Islet precursor cell (in vitro differentiated cells): ENCODE measurements at places on chromosomes 6 and 20.
A peak's percentile ranks its signal among the peaks of the same experiment; 100 is the strongest.

GRCh38 chr20:54619682-54620081 is 144.3 kb downstream of the DOK5 start:
- no peak for DNase-seq

DNA sequence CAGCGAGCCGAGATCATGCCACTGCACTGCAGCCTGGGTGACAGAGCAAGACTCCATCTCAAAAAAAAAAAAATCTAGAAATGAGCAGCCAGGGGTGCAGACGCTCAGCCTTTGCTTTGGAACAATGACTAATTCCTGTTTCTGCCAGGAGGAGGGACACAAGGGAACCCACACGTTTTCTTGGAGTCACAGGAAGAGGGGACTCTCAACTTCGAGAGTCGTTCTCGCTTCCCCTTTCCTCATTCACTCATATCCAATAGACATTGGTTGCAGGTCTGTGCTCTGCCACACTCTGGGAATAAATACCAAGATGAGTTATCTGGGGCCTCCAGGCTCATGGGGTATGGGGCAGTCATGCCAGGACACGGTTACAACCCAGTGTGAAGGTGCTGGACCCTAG is 91.5 kb upstream of the RREB1 start:
- no peak for DNase-seq

DNA sequence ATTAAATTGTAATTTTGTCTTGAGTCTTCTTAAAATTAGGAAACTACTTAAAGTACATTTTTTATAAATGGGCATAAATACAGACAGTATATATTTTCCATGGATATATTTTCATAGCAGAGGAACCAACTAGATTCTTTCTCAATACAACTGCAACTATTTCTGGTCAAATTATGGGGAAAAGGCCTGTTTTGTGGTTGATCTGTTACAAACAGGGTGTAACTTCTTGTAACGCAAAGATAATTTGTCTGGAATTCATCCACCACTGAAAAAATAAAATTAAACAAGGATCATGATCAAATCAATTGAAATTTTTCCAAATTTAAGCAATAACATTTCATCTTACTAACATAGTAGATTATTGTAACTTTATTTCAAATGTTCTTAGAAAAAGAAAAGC is 67.2 kb upstream of the RNF146 start:
- no peak for DNase-seq

- no peak for DNase-seq
These were observed 523 bp upstream of the COX7A2 start for GRCh38 chr6:75244063-75244584.

DNA sequence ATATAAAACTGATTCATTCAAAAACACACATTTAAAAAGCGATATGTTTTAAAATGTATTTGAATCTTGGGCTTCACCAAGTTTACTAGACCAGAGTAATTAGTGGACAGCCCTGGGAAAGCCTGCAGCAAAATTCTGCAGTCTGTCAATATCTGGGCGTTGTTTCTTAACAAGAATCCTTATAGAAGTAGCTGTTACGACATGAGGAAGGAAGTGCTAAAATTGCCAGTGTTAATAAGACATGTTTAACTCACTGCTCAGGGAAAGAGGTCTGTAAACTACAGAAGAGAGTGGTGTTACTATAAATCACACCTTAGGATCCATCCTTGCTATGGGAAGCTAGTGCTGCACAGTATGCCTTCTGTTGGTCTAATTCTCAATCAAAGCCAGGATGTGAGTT is 120.6 kb downstream of the TBX18 start:
- no peak for DNase-seq

DNA sequence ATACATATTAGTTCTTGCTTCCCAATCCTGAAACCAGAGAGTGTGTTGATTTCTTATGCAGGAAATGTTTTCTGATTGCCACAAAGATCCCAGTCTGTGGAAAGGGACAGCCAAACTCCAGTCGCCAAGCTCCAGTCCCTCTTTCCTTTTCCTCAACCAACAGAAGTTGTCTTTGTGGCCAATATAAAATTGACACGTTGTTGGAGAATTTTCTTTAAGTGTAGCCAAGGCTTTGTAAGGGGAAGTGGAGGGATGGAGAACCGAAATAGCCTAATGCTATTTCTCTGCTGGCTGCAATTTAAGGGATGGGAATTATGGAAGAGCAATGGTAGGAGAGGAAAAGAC is 5.4 kb downstream of the ADGRB3 start:
- DNase-seq, result no peak

- DNase-seq, result peak; percentile 51
These were observed 10.1 kb downstream of the AAR2 start for GRCh38 chr20:36246401-36246800.

GRCh38 chr20:58550275-58551059 is 35.3 kb upstream of the APCDD1L start:
- DNase-seq, result no peak

DNA sequence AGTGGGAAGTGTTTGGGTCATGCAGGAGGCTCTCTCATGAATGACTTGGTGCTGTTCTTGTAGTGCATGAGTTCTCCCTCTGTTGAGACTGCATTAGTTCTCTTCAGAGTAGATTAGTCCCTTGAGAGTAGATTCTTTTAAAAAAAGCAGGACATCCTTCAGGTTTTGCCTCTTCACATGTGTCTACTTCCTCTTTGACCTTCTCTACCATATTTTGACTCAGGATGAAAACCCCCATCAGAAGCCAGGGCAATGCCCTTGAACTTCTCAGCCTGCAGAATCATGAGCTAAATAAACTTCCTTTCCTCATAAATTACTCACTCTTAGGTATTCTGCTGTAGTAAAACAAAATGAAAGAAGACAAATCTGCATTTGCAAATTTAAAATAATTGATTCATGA is 170.3 kb downstream of the CD109 start:
- no peak for DNase-seq

DNA sequence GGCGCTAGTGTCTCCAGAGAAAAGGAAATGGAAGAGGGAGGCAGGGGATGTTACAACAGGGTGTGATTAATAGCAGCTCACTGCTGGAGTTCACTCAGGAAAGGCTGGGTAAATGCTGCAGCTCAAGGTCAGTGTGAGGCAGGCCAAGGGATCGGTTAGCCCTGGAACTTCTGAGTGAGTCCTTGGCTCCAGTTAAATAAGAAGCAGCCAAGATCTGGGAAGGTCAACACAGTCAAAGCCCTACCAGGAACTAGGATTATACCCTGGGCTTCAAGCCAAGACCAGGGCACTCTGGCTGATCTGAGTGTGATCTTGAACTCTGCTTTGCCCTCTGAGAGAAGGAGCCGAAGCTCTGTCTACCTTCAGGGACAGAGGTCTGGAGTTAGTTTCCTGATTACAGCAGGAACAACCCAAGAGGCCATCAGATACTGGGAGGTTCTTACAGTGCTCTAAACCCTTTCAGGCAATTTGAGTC is 44.3 kb downstream of the TPD52L1 start:
- no peak for DNase-seq

DNA sequence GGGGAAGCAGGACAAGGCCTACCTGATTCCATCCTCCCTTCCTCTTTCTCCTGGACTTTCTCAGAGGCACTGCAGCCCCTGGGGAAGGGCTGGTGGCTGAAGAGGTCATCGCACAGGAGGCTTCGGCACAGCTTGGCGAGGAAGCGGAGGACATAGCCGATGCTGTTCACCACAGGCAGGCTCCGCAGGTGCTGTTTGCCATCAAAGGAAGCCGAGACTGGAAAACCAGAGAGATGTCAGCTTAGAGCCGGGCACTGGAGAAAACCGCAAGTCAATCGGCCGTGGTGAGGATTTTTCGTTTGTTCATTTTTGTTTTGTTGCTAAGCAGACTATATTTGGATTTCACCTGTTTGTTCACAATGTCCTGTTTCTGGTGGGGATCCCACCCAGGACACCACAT is 79.2 kb downstream of the SCML4 start:
- DNase-seq, result no peak

GRCh38 chr6:128531696-128532095 is 11.3 kb upstream of the PTPRK start:
- no peak for DNase-seq

- no peak for DNase-seq
These were observed 6.8 kb upstream of the EPB41L1 start for GRCh38 chr20:36147690-36148089.

DNA sequence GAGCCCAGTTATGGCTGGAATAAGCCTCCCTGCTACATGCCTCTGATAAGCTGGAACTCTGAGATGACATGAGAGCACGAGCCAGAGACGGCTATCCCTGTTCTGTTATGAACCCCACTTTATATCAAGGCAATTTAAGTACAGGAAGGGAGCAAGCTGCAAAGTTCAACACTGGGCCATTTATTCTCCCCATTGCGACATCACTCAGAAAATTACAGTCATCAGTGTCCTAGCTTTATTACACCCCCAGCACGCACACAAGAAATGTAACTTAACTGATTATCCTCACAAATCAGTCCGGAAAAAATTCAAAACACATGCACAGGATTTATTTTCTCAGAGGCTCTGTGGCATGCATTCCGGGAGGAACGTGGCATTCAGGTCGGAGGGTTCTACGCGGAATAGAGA is 125.3 kb upstream of the SLC2A12 start:
- DNase-seq, result no peak

- DNase-seq, result peak; percentile 91
These were observed 19.5 kb upstream of the IER3 start for GRCh38 chr6:30763618-30764489.

- DNase-seq, result no peak
These were observed 842.0 kb upstream of the FLRT3 start for GRCh38 chr20:15179381-15179780.

DNA sequence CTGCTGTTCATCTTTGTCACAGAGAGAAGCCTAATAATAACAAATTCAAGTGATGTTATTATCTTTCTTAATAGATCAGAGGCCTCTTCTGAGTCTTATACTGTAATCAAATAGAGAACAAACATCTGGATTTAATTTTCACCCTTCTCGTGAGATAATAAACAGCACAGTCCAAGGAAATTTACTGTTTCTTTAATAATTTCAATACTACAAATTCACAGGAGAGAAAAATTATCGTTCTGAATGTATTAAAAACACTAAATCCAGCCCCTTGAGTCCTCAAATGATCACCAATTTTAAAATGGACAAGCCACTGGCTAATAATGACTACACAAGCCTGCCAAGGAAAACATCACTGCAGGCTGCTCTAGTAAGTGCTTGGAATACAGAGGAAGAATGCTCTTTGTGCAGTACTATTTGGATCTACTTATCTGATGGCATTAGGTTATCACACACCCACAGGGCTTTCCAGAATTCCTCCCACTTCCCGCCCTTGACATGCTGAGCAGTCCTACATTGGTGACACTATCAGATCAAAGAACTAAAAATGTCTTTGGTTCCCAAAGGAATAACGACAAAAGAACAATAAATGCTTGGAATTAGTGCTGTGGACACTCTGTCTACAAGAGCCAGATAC is 38.1 kb downstream of the SYNE1 start:
- peak; percentile 67 for DNase-seq

DNA sequence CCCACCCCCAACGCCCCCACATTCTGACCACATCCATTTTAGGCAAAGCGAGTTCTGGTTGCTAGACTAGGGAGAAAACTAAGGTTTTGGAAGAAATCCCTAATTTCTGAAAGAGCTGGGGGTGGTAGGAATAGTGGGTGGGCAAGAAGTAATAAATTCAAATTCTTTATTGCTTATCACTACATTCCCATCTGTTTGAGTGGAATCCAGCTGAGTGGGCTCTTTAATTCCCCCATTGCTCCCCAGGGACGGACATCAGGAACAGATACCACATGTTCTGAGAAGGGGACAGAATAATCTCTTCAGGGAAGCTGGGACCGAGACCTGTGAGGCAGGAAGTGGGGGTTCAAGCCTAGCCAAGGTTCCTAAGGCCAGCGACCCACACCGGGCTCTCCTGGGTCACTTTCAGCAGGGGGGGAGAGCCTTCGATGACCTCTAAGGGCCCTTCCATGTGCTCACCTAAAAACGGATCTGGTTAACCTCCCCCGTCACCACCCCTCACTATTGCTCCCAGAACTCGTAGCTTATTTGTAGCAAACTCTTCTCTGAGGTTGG is 42.3 kb upstream of the MRPS10 start:
- DNase-seq, result no peak

DNA sequence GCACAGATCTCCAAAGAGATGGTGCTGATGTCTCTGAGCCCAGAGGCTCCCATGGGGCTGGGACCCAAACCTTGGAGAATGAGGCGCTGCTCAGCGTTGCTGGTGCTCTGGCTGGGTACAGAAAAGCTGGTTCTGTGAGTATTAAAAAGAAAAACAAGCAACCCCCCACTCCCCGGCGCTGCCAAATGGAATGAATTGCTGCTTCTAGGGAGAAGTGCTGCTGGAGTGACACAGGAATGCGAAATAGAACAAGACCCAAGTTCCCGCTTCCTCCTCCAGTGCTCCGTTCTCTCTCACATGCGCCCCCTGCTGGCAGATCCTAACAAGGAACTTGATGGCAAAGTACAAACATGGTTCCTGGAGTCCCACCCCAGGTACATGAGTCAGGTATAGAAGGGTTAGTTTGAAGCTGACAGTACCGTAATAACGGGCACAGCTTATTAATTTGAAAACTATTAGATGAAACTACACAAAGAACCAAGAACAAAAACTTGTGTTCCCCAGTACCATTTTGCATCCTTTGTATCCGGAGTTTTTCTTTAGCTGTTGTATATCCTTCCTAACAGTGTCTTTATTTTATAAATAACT is 2.1 kb upstream of the DDX27 start:
- DNase-seq, result peak; percentile 97

GRCh38 chr6:101926149-101926925 is 532.8 kb downstream of the GRIK2 start:
- no peak for DNase-seq

DNA sequence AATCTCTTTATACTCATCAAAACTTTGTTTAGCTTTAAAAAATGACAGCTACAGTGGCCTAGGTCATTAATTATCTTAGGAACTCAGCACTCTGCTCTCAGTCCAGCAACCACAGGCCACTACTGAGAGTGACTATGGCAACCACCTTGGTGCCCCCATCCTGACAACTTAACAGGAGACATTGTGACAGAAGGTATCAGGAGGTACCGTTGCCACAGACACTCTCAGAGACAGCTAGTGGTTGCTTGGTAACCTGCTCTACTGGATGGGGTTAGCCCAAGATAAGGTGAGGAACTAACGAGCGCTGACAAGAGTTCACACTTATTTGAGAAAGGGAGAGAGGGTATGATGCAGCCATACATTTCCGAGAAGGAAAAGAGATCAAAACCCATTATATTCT is 76.1 kb upstream of the TFAP2D start:
- DNase-seq, result no peak

- no peak for DNase-seq
These were observed 449.6 kb downstream of the KIF16B start for GRCh38 chr20:16123623-16124022.

DNA sequence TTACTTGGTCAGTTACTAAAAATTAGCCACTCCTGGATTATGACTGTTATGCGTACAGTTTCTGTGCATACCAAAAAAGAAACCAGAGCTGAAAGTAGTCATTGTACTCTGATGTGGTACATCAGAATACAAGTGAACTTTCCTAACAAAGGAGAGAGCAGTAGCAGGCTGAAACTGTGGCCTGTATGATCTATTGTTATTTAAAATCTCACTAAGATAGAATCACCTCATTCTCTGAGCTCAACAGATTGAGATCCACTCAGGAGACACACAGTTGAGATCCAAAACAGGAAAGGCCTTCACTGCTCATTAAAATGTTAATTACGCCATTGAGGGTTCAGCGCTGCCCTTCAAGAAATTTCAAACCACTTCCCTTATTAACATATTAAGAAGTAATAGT is 576.4 kb downstream of the LMBRD1 start:
- no peak for DNase-seq
